ENCODE measurements at places on chromosomes 4 and X.
A peak's percentile ranks its signal among the peaks of the same experiment; 100 is the strongest.

DNA sequence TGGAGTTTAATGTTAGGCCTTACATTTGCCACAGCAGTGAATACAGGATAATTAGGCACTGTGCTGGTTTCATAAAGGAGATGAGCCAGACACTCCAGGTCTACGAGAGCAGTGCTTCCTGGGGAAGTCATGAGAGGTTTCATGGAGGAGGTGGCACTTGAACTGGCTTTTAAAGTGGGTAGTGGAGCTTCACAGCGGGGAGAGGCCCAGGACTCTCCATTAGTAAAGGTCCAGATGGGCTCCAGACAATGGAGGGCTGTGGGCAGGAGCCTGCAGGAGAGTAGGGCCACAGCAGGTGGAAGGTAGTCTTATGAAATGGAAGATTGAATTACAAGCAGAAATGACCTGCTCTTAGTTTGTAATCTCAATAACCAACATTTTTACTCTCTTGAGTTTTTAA lies 29.0 kb downstream of the CLDN22 start:
- no peak for DNase-seq

GRCh38 chr4:109801099-109801789 lies 555 bp downstream of the CFI start:
- DNase-seq, result no peak

- no peak for DNase-seq
Measured at GRCh38 chr4:175068266-175068665, 150.1 kb downstream of the ADAM29 start.

DNA sequence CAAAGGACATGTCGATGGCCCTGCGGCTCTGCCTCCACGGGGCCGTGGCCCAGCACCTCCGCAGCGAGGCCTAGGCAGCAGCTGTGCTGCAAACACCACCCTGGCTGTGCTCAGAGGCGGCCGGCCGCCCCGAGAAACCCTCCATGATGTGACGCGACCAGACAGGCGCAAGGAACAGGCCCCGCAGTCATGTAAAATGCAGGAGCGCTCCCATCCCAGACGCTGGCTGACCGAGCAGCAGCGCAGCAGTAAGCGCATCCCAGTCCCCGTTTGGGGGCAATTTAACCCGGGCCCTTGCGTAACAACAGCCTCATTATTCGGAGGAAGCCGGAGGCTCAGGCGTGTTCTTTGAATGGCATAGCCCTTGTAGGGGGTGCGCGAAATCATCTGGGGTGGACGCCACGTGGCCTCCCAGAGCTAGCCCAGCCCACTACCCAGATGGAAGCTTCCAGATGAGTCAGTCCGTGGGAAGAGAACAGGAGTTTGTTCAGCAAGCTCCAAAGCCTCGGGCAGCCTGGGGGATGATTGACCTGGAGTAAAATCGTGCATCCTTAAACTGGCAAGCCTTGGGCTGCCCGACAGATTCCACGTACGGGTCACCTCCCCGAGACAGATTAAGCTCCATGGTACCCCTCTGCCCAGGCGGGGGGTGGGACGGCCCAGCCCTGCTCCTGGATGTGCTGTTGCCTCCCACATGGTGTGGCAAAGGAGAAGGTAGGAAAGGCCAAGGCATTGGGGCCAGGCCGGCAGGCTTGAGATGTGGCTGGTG lies 124.0 kb downstream of the HMX1 start:
- no peak for DNase-seq

DNA sequence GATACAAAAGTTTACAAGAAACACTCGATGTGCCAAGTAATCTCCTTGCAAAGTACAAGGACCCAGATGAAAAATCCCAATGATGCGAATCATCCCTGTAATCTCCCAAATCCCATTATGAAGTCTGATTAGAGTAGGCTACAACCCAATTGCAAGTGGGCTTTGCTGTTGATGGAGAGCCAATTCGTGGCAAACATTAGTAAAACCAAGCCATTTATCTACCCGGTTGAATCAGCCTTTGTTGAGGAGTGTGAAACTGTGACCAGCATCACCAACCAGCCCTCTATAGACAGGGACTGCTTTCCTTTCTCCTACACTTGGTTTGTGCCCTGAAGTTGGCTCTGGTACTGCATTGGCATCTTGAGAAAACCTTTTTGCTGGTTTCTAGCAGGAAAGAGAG lies 1.2 kb upstream of the PRPS2 start:
- no peak for DNase-seq

DNA sequence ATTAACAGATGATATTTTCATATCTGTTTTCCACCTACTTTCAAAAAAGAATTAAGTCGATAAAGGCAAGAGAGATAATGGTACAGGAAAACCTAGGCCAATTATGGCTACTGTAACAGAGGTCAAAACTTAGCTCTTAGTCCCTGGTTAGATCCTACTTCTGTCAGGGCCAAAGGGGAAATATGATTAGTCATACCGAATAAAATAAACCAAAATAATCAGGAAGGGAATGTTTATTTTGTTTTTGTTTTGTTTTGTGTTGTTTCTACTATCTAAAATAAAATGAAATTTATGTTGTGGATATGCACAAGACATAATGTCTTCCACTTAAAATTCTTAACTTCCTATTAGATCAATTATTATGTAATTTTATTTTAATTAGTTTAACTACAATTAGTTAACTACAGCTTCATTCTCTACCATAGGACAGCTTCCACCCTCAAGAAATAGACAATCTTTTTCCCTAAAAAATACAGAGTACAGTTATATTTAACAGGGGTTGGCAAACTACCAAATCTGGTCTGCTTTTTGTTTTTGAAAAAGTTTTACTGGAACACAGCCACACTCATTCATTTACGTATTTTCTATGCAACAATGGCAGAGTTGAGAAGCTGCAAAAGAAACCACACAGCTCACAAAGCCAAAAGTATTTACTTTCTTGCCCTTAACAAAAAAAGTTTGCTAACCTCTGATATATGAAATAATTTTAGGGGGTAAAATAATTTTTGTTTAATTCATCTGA lies 25.4 kb downstream of the TMEM47 start:
- no peak for DNase-seq

- DNase-seq, result no peak
Measured at GRCh38 chrX:117274965-117275364, 812.2 kb upstream of the CT83 start.

DNA sequence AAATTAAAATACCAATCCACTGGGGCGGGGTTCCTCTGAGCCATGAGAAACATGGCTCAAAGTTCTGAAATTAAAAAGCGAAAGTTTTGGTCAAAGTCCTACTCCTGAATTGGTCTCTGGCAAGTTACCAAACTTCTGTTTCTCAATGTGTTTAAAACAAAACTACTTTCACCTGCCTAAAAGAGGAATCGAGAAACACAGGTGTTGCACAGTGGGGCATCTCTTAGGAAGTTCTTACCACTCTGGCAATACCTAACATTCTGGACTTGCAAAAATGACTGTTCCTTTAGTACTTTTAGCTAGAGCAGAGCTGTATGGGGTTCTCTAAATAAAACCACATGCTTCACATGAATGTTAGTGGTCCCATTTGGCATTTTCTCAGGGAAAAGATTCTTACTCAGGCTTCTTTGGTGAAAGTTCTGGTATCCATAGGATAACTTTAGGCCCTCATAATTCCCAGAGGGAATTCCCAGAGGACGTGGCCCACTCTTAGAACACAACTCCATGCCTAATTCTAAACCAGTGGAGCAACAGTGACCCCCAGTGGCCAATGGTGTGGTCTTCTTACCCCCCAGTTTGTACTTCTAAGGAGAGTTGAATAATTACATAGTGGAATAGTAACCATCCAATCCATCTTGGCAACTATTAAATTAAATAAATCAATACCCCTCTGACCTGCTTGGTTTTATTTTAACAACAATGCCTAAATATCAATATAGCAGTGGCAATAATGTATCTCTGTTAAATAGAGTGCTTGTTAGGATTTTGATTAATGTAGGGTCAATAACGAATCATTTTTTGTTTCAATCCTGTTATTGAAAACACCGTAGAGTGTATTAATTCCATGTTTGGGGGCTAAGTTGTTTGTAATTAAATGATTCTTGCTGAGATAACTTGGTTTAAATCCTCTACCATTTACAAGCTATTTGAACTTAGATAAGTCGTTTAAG lies 21.9 kb downstream of the BMP3 start:
- peak; percentile 51 for DNase-seq

DNA sequence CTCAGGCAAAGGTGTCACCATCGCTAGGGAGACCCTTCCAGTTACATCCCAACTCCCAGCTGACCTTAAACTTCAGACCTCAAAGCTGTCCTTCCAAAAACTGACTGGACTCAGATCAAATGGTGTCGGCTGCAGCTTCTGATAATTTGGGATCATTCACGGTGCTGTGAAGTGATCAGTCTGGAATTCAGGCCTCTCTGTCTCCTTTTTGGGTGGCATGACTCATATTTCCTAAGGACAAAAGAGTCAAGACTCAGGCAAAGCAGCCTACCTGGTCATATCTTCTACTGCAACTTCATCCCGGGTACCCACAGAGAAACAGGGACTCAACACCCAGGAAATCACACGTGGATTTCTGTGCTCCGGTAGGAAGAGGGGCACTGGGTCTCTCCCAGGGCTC lies 87.6 kb downstream of the SORCS2 start:
- DNase-seq, result no peak

GRCh38 chr4:5955201-5955821 lies 62.4 kb upstream of the CRMP1 start:
- no peak for DNase-seq

DNA sequence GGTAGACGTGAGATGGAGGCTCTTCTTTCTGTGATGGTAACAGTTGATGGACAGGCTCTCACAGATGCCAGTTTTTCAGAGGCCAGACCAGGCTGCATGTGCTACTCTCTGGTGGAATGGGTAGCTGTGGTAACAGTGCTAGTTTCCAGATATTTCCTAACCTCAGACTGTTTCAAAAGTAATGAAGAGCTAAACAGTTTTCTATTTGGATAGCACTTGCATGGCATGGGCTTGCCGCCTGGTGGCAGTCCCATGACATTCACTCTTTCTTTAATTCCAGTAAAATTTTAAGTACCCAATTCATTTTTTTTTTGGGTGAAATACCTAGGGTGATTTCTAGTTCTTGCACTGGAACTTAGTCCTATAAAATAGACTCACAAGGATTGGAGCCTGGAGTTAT lies 220.2 kb upstream of the MAD2L1 start:
- no peak for DNase-seq

DNA sequence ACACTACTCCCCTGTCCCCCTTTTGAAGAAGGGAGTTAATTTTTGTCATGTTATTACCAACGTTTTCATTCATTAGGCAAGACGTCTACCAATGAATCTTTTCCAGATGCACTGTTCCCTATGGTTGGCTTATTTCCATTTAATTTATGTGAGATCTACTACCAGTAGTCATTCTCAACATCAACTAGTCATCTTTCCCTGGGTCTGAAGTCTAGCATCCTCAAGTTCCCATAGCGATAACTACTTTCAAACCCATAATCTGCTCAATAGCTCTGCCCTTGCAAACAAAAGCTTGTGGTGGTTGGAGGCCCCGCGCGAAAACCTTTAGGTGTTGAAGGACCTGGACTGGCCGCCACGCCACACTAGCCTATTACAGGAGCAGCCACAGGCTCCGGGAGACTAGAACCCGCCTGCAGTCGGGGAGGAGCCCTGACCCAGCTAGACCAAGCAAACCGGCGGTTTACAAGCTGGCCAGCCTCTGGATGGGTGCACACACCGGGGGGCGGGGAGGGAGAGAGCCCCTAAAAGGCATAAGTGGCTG lies 746 bp downstream of the PPAT start:
- DNase-seq, result peak; percentile 9
